ENCODE measurements at places on chromosomes 12 and 14.
A peak's percentile ranks its signal among the peaks of the same experiment; 100 is the strongest.

- no peak for DNase-seq
Measured at GRCh38 chr12:117900561-117900960, 68.2 kb downstream of the KSR2 start.

GRCh38 chr12:122086641-122087285, 8.2 kb downstream of the MLXIP start:
- DNase-seq: no peak

- no peak for DNase-seq
Measured at GRCh38 chr12:47122602-47123001, 42.8 kb upstream of the AMIGO2 start.

DNA sequence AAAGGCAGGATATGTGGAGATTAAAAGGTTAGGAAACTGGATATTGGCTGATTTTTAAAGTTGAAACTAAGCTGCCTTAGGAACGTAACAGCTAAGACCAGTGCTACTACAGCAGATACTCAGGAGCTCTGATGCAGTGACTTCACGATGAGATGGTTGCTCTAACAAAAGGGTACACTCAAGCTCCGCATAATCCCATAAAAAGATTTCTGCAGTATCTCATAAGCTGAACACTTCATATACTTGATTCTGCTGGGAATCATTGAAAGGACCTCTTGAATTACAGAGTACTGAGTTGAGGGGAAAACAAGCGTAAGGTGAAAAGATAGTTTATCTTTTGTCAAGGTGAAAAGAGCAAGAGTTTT, 3.7 kb downstream of the RNF10 start:
- DNase-seq: no peak

DNA sequence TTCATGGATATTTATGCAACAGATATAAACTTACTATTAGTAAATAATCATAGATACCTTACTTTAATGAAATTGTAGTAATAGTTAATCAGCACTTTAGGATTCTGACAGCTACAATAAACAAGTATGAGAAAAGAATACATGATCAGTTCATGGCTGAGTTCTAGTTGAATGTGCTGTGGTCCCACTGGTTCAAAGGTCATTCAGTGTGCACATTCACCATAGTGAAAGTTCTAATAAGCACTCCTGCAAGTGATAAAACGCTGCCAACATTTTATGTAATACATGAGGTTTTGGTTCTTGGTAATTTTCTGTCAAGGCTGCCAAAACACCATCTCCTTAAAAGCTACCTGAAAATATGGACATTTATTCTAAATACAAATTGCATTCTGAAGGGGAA, 92.6 kb downstream of the NUMB start:
- DNase-seq: no peak

GRCh38 chr12:89353188-89353822, 1.0 kb upstream of the DUSP6 start:
- DNase-seq: peak; percentile 92

- DNase-seq: peak; percentile 85
Measured at GRCh38 chr12:2691006-2691344, 103.8 kb upstream of the FKBP4 start.

All from ecto neural progenitor cell (in vitro differentiated cells).